ENCODE measurements at places on chromosomes 2 and 18.

DNA sequence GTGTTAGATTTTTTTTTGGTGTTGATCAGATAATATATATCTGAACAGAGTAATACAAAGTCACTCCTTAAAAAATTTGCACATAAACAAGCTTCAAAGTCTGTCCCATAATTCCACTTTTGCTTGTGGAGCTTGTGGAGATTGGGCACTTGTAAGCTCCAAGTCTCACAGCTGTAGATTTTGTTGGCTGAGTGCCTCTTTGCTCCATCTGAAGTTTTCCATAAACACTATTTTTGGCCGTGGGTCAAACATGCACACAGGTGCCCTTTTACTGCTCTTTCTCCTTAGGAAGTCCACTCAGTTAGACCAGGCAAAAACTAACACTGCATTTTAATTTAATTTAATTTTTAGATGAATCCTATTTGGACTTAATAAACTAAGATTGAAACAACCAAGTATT lies 3.6 kb upstream of the KCNJ13 start:
- no peak for DNase-seq

GRCh38 chr18:27143580-27144287 lies 41.4 kb downstream of the CHST9 start:
- DNase-seq, result no peak

- no peak for DNase-seq
These were observed 1.1 kb upstream of the SCN9A start for GRCh38 chr2:166376873-166377272.

DNA sequence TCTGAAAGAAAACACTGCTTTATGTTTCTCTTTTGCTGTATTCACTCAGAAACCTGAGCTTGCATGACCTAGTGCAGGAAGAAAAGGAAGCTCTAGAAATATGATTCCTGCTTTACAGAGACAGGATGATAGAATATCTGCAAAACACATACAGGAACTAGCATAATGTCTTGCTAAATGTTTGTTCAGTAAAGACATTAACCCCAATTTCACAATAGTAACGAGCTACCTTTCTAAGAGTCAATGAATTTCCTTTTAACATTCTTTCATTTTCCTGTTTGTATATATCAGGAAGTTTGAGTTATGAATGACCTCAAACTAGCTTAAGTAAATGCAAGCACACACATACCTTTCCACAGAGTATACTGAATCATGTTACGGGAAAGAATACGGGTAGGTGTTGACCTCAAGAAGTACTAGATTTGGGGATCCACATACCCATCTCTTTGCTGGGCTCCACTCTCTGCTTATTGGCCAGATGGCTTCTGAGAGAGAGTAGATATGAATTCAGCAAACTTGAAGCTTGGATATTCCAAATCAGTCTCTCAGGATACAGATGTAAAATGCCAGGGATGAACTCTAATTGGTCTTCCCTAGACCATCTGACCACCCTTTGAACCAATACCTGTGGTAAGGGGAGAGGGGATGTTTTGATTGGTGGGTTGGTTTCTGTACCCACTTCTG lies 18.2 kb upstream of the ACSL3 start:
- no peak for DNase-seq

DNA sequence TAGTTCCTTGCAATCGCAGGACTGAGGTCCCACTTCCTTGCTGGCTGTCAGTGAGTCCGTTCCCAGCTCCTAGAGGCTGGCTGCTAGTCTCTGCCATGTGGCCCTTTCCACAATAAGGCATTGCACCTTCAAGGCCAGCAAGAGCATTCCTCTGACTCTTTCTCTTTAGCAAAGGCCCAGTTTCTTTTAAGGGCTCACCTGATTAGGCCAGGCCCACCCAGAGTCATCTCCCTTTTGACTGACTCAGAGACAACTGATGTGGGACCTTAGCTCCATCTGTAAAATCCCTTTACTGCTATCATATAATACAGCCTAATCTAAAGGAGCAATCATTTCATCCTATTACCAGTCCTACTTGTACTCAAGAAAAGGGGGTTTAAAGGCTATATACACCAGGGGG lies 278.2 kb downstream of the SLC4A3 start:
- DNase-seq, result no peak

DNA sequence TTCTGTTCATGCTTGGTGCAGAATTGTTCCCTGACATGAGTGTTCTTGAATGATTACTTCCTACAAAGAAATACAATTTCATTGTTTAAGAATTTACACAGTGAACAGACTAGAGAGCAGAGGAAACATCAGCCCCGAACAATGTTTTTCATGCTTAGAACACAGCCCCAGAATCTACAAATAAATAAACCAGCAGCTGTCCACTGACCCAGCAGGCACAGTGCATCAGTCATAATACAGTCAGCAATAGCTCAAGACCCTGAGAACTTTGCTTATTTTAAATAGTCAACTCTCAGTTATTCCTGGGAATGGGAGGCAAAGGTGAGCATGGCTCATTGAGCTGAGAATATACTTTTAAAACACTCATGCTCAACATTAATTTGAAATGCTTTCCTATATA lies 38.4 kb downstream of the XIRP2 start:
- DNase-seq, result no peak

DNA sequence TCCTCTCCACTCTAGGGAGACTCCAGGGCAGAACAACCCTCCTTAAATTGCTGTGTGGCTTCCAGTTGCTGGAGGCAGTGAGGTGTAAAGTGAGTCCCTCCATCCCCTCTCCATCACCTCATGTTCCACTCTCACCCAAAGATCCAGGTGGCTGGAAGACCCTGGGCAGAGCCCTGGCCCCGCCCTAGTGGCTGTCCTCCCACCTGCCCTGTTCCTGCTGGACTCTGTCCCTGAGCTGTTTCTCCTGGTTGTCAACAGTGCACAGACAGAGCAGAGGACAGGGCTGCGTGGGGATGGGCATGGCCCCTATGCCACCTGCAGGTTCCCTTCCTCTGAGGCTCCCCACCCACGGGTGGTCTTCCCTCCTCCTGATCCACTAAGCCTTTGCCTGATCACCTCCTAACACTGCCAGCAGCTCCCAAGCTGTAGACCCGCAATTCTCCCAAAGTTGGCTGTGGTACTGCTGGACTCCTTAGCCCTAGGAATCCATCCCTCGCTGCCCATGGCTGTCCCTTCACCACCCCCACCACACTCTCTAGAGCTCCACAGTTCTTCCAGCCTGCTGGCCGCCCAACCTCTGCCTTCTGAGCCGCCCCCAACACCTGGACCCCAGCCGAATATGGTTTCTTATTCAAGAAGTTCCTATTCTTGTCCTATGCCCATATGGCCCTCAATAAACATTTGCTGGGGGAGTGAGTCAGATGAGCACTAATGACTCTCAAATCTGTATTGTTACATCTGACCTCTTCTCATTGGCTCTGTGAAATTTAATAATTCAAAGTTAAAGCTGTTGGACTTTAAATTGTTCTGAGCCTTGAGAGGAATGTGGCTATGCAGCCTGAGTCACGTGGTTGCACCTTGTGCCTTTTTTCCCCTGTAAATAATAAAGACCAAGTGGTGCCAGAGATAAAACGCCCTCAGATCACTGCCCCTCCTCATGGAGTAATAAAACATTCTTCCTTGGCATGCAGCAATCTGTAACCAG lies 260.0 kb upstream of the HS6ST1 start:
- DNase-seq, result no peak

DNA sequence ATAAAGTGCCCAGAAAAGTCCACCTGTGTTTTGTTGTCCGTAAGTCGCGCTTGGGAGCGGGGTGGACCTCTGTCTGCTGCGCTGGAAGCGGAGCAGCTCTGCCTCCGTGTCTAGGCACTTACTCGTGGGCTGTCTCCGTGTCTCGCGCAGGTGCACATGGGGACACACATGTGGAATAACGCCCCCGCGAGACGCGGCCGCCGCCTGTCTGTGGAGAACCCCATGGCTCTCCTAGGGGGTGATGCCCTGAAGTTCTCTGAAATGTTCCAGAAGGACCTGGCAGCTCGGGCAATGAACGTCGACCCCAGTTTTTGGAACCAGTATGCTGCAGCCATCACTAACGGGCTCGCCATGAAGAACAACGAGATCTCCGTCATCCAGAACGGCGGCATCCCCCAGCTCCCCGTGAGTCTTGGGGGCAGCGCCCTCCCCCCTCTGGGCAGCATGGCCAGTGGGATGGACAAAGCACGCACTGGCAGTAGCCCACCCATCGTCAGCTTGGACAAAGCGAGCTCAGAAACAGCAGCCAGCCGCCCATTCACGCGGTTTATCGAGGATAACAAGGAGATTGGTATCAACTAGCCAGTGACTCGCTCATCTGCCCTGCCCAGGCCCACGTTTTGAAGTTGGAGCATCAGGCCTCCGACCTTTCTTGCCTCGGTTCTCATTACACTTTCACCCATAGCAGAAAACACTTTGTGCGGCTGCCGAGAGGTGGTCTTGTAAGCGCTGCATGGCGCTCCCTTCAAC lies 17.3 kb downstream of the SALL3 start:
- no peak for DNase-seq

- no peak for DNase-seq
These were observed 112.9 kb upstream of the ATP8B1 start for GRCh38 chr18:57915865-57916582.

- no peak for DNase-seq
These were observed 1385.6 kb upstream of the SLC39A10 start for GRCh38 chr2:194271293-194271961.

- no peak for DNase-seq
These were observed 49.3 kb downstream of the USP34 start for GRCh38 chr2:61421611-61422010.

GRCh38 chr2:88831792-88832248 lies 140.3 kb downstream of the RPIA start:
- DNase-seq, result peak; percentile 70

DNA sequence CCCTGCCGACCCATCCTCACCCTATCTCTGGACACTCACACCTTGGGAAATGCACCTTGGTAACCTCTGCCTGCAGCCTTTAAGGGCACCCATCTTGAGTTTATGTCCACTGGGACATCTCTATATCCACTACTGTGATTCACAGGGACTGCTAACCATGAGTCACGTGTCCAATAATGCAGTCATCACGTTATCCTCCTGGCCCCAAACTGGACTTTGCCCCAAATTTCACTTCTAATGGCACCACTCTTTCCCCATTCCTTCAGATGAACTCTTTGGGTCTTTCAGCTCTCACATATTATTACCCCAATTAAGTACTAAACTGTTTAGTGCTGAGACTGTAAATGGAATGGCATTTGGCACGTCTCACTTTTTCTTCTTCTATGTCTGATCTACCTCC lies 71.2 kb upstream of the TMEM200C start:
- DNase-seq, result no peak

DNA sequence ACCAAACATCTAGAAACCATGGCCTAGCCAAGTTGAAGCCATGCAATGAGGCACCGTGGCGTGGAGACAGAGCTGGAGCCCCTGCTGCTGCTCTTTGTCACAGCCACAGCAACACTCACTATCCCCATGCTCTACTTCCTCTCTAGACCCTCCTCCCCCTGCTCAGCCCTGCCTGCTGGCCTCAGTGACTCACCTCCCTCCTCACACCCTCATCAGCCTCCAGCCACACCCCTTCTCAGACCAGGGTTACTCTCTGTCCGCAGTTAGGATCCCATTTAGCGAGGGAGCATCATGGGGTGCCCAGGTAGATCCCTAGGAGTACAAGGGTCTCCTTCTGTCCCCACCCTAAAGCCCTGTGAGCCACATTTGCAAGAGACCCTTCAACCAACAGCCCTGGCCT lies 25.4 kb upstream of the SOX11 start:
- DNase-seq, result no peak

Measured in NT2/D1 (cell line).